Activated T-cell treated with anti-CD3 and anti-CD28 coated beads, Interleukin-2, amount 50 U/mL, for 72 hours (primary cell): ENCODE measurements at places on chromosomes 6 and 20. TPM values are rescaled to one million over a fixed set of nuclear protein-coding genes. Genes with fewer than 3 reads are reported as not detected.
A peak's percentile ranks its signal among the peaks of the same experiment; 100 is the strongest.

SEL1L2 gene
- not detected for total RNA-seq

LAMA2 gene
- total RNA-seq: 0.05 TPM

VGLL2 gene
- total RNA-seq: not detected

PLAGL1 gene
- total RNA-seq: 36.6 TPM

RIMS4 gene
- total RNA-seq: 0.07 TPM

COL11A2 gene
- 2.5 TPM for total RNA-seq

NRM gene
- 29.6 TPM for total RNA-seq

FGD2 gene
- 3.2 TPM for total RNA-seq

SLC17A1 gene
- total RNA-seq: 0.29 TPM

NRSN1 gene
- not detected for total RNA-seq

- H3K36me3 ChIP-seq: no peaks in the 10 kb centered on the region
- no peak overlapping the region for H3K4me3 ChIP-seq
- H3K27me3 ChIP-seq: peaks cover 68% of the 10 kb centered on the region
- no peak overlapping the region for H3K27ac ChIP-seq
Observed at GRCh38 chr6:112281821-112282615, 27.7 kb upstream of the LAMA4 start.

DNA sequence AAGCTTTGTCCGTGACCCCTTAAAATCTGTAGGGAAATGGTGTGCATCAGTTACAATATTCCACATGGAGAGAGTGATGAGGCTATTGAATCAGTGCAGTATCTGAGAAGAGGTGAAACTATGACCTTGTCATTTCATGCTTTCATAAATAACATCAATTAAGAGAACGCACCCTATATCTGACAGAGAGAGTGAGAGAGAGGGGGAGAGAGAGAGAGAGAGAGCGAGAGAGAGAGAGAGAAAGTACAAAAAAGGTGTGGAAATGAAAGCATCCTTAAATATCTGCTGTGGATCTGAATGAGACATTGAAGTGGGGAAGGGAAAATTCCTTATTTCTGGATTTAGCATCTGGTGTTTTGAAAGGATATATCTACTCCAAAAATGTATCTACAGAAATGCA lies 12.4 kb downstream of the GSTA4 start:
- peak overlapping the region; percentile 33 for H3K4me3 ChIP-seq
- H3K36me3 ChIP-seq: peaks cover 6% of the 10 kb centered on the region
- DNase-seq: no peak
- H3K27ac ChIP-seq: no peak overlapping the region
- peaks cover 10% of the 10 kb centered on the region for H3K27me3 ChIP-seq
- H3K4me1 ChIP-seq: peaks cover 76% of the 10 kb centered on the region

DNA sequence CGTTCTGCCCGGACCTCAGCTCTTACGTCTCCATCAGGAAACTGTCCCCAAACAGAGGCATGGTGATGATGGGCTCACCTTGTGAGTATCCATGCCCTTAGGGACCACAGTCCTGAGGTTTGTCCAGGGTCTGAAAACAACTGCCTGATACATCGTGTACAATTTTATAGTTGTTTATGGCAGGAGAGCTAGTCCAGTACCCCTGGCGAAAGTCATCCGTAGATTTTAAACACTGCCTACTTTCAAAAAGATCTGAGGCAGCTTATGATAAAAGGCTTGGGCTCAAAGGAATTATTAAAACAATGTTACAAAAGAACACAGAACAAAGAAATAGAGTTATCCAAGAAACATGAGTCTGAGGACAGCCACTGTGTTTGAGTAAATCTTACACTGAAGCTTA lies 14.0 kb downstream of the NTSR1 start:
- no peak overlapping the region for H3K4me3 ChIP-seq
- DNase-seq: no peak
- H3K27ac ChIP-seq: no peak overlapping the region
- H3K27me3 ChIP-seq: peaks cover 14% of the 10 kb centered on the region

DNA sequence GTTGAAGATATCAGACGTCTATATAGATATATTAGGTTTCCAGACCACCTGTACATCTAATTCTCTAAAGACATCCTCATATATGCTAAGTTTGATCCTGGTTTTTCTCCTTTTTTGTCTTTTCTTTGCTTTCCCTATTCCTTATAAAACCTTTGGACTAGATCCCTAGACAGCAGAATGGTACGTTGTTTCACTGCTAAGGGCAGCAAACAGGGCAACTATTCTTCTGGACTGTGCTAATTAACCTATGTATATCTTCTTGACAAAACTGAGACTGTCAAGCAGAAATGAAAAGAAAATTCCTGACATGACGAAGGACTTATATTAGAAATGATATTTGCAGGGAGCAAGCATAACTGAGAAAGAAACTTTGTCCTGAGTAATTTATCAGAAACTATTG lies 19.1 kb downstream of the ME1 start:
- H3K36me3 ChIP-seq: peaks cover 1% of the 10 kb centered on the region
- no peaks in the 10 kb centered on the region for H3K4me1 ChIP-seq
- H3K27ac ChIP-seq: no peak overlapping the region
- no peaks in the 10 kb centered on the region for H3K27me3 ChIP-seq
- DNase-seq: no peak

- peaks cover 100% of the 10 kb centered on the region for H3K4me1 ChIP-seq
- DNase-seq: no peak
- peak overlapping the region; percentile 91 for H3K4me3 ChIP-seq
- peak overlapping the region; percentile 98 for H3K27ac ChIP-seq
Observed at GRCh38 chr6:509676-510075, 118.1 kb downstream of the IRF4 start.

- no peak for DNase-seq
- H3K27me3 ChIP-seq: peaks cover 24% of the 10 kb centered on the region
- H3K4me3 ChIP-seq: no peak overlapping the region
- H3K27ac ChIP-seq: no peak overlapping the region
- no peaks in the 10 kb centered on the region for H3K4me1 ChIP-seq
- no peaks in the 10 kb centered on the region for H3K36me3 ChIP-seq
Observed at GRCh38 chr6:87815449-87815848, 113.4 kb upstream of the AKIRIN2 start.

GRCh38 chr20:21272279-21272678 lies 30.9 kb upstream of the XRN2 start:
- H3K4me1 ChIP-seq: no peaks in the 10 kb centered on the region
- peaks cover 2% of the 10 kb centered on the region for H3K36me3 ChIP-seq
- H3K4me3 ChIP-seq: no peak overlapping the region
- H3K27me3 ChIP-seq: peaks cover 14% of the 10 kb centered on the region
- no peak for DNase-seq

DNA sequence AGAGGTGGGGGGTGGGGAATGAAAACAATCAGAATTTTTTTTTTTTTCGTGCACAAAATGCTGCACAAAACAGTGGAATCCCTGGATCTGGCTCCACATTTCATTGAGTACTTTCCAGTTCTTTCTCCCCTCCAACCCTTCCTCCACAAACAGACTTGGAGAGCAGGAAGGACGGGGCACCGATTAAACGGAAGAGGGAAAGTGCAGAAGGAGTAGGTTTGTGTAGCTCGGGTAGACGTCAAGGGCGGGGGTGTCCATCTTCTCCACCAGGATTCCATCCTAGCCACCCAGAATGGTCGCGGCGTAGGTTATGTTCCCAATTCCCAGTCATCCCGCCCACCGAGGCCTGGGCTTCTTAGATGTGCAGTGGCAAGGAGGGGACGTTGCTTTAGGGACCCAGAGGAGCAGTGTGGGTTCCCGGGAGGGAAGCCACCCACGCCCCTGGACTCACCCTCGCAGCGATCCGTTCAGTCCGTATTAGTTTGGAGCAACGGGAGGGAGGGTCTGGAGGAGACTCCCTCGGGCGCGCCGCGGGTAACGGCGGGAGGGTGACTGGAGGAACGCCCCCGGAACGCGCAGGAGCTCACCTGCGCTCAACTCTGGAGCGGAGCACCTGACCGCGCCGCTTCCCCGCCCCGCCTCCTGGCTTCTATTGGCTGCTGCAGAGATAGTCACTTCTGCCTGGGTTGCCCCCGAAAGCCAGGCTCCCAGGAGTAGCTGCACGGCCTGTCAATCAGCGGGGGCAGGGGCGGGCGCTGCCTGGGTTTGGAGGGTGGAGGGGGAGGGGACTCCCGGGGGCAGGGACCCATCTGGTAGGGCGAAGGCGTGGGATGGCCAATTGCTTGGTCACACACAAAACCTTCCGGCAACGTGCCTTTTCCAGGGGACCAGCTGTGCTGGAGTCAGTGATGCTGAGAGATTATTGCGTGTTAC lies at the start of gene ENPP5:
Gene ENPP5, minus strand, starts transcription at position 624 of the 933 bp plus-strand sequence. CDS start 2,718 bp downstream, outside the sequence.
- peaks cover 1% of the 10 kb centered on the region for H3K36me3 ChIP-seq
- DNase-seq: peak; percentile 74
- peaks cover 36% of the 10 kb centered on the region for H3K27me3 ChIP-seq
- H3K27ac ChIP-seq: no peak within 1 kb of the TSS
- peak within 1 kb of the TSS; percentile 78 for H3K4me3 ChIP-seq
- H3K4me1 ChIP-seq: peaks cover 22% of the 10 kb centered on the region

DNA sequence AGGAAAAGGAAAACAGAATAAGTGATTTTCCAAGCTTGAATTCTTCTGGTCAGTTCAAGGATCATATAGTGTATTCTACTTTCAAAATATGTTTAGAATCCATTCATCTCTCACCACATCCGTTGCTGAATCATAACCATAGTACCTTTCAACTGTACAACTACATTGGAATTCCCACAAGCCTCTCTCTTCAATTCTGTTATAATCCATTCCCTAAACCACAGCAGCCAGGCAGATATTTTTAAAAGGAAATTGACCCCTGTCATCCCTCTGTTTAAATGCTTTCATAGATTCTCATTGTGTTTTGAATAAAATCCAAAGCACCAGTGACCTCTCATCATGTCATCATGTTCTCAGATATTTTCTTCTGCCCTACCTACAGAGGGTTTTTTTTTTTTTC lies 412.7 kb downstream of the GRIK2 start:
- H3K4me1 ChIP-seq: no peaks in the 10 kb centered on the region
- no peak overlapping the region for H3K4me3 ChIP-seq
- no peak overlapping the region for H3K27ac ChIP-seq
- no peaks in the 10 kb centered on the region for H3K27me3 ChIP-seq
- DNase-seq: no peak

DNA sequence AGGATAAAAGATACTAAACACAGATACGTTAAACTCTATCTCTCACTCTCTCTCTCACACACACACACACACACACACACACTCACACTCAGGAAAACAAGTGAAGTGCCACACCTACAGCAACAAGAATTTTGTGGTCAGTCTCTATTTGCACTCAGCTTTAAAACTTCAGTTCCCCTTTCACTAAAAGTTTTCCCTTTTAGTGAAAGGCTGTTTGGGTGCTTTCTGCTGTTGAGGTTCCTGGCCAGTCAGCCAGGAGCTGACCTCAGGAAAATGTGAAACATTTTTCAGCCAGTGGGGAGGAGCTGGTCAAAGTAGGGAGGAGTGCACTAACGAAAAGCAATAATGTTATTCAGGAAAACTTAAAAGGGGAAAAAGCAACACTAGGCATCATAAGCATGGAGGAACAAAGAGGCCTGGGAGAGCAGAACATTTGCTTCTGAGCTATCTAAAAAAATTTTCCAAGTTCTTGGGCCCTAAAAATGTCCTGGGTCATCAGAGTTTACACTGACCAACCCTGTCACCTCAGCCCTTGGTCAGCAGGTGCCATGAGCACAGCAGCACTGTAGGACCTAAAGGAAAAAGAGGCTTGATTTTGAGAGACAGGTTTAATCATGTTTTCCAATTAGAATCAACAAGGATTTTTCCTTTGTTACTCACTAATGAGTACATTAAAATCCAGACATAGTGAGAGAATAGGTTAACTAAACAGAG lies 30.7 kb upstream of the NT5E start:
- H3K4me1 ChIP-seq: peaks cover 19% of the 10 kb centered on the region
- H3K27me3 ChIP-seq: peaks cover 8% of the 10 kb centered on the region
- H3K4me3 ChIP-seq: no peak overlapping the region
- no peak overlapping the region for H3K27ac ChIP-seq
- DNase-seq: no peak

DNA sequence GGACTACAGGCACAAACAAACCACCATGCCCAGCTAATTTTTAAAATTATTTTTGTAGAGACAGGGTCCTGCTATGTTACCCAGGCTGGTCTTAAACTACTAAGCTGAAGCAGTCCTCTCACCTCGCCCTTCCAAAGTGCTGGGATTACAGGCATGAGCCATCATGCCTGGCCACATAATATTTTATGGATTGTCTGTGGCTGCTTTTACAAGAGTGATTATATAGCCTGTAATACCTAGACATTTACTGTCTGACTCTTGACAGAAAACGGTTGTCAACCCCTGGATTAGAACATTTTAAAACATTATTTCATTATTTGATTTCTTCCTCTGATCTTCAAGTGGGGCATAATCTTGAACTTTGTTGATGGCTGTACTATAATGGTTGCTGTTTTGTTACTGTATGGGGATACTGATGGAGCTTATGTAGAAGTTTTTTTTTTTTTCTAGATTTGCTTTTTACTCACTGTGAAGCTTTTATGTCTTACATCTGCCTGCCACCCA lies 14.3 kb downstream of the PARD6B start:
- no peak for DNase-seq
- no peaks in the 10 kb centered on the region for H3K27me3 ChIP-seq
- peak overlapping the region; percentile 69 for H3K27ac ChIP-seq

- no peak for DNase-seq
- no peaks in the 10 kb centered on the region for H3K27me3 ChIP-seq
- H3K4me3 ChIP-seq: no peak overlapping the region
- no peaks in the 10 kb centered on the region for H3K36me3 ChIP-seq
- H3K4me1 ChIP-seq: no peaks in the 10 kb centered on the region
- H3K27ac ChIP-seq: no peak overlapping the region
Observed at GRCh38 chr6:163643866-163644265, 229.3 kb downstream of the QKI start.

- no peaks in the 10 kb centered on the region for H3K36me3 ChIP-seq
- no peaks in the 10 kb centered on the region for H3K27me3 ChIP-seq
- no peak overlapping the region for H3K4me3 ChIP-seq
- DNase-seq: no peak
- H3K4me1 ChIP-seq: peaks cover 3% of the 10 kb centered on the region
- H3K27ac ChIP-seq: no peak overlapping the region
Observed at GRCh38 chr6:23535101-23535500, 590.9 kb upstream of the NRSN1 start.

GRCh38 chr6:134934793-134935485 lies 15.0 kb downstream of the ALDH8A1 start:
- no peak overlapping the region for H3K4me3 ChIP-seq
- H3K27me3 ChIP-seq: no peaks in the 10 kb centered on the region
- H3K27ac ChIP-seq: no peak overlapping the region
- no peak for DNase-seq
